NCI-H748 treated with DMSO at 0.1 percent for 48 hours (cell line): ENCODE measurements at places on chromosomes 3 and 15.
A peak's percentile ranks its signal among the peaks of the same experiment; 100 is the strongest.

GRCh38 chr3:53581671-53582070, 87.3 kb downstream of the CACNA1D start:
- no peak for DNase-seq

GRCh38 chr3:174023421-174023820, 625.9 kb downstream of the NLGN1 start:
- DNase-seq, result no peak

DNA sequence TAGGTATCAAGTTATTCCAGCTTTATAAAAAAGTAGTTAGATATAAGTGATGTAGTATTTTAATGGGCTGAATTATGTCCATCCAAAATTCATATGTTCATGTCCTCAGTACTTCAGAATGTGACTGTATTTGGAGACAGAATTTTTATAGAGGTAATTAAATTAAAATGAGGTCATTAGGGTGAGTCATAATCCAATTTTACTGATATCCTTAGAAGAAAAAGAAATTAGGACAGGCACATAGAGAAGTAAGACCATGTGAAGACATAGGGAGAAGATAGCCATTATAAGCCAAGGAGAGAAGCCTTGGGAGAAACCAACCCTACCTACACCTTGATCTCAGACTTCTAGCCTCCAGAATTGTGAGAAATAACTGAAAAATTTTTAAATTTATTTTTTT, 30.3 kb downstream of the RAP2B start:
- DNase-seq, result no peak

- no peak for DNase-seq
Measured at GRCh38 chr15:66758844-66759243, 56.8 kb downstream of the SMAD6 start.

- no peak for DNase-seq
Measured at GRCh38 chr15:52093539-52094510, 18.8 kb downstream of the BCL2L10 start.

DNA sequence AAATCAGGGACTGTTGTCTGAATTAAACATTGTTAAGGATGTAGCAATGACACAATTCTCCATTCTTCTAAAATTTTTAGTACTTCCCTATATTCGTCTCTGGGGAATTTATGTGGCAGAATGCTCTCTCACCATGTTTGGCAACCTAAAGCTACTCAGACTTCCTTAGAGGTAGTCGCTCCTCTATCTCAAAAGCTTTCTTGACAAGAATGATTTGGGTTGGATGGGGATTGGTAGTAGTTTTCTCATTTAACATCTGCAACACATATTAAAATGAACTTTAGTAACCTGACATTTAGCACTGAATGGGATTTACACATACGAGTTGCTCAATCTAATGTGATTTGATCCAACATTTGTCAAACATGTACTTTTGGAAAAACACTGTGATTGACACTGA, 233.3 kb downstream of the RBMS3 start:
- DNase-seq, result no peak

- no peak for DNase-seq
Measured at GRCh38 chr3:5250467-5251195, 63.1 kb downstream of the EDEM1 start.

DNA sequence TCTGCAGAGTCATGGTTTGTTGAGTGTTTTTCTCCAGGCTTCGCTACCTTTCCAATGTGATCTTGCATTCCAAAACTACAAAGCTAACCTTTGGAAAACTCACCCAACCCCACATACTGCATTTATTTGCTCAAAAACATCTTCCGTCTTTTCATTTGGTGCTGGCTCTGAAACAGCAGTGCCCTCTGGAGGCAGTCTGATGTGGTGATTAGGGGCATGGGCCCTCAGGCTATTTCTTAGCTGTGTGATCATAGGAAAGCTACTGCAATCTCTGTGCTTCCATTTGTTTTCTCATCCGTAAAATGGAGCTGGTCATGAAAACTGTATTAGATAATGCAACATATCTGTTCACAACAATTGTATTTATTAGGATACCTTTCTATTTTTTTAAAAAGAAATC, 47.0 kb downstream of the MTHFS start:
- no peak for DNase-seq

DNA sequence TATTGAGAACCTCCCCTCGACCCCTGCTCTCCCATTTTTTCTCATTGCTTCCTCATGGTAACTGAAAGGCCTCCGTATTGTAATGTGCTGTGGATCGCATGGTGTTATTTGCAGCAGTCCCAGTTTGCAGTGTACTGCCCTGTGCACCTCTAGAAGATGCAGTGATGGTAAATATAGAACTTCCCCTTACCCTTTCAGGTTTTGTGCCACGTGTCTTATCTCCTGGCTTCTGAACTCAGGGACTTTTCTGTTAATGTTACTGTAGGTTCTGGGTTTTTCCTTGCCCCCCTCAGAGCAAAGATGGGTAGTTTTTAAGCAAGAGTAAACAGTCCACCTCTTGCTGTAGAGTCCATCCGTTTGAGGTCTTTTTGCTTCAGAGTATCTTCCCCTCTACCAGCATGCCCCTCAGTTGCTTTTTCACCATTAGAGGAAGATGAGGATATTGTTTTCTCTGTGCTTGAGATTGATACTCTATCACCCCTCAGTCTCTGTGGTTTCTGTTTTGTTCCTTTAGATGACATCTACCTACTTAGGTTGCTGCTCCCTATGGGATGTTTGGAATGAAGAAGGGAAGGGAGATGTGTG, 22.4 kb downstream of the CHD2 start:
- DNase-seq, result no peak

- no peak for DNase-seq
Measured at GRCh38 chr3:67654844-67655177, 399 bp upstream of the SUCLG2 start.

DNA sequence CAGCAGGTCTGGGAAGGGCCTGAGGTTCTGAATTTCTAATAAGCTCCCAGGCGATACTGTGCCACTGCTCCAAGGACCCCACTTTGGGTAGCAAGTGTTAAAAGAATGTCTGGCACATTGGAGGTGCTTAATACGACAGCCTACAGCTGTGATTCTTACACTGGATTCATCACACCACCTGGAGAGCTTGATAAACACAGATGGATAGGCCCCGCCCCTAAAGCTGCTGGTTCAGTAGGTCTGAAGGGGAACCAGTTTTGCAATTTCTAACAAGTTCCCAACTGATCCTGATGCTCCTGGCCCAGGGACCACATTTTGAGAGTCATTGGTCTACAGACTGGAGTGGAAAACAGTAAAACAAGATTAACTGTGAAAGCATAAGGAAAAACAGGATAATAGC, 124.8 kb upstream of the ST8SIA2 start:
- DNase-seq, result no peak

GRCh38 chr3:143826296-143826695, 22.0 kb downstream of the SLC9A9 start:
- no peak for DNase-seq

GRCh38 chr3:70726096-70726938, 413.9 kb upstream of the MDFIC2 start:
- peak; percentile 12 for DNase-seq

DNA sequence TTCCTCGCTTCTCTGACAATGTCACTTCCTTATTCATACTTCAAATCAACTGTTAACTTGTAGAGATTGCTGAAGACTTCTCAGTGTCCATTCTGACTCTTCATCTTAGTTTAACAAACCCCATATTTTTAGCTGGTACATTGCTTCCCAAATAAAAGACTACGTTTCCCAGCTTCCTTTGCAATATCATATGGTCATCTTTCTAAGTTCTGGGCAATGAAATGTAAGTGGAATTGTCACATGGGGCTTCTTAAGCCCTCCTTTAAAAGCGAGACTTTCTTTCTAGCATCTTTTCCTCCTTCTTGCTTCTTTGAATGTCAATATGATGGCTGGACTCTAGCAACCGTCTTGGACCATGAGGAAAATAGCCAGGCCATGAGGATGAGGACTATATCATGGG, 239.0 kb downstream of the ZNF621 start:
- DNase-seq, result no peak

DNA sequence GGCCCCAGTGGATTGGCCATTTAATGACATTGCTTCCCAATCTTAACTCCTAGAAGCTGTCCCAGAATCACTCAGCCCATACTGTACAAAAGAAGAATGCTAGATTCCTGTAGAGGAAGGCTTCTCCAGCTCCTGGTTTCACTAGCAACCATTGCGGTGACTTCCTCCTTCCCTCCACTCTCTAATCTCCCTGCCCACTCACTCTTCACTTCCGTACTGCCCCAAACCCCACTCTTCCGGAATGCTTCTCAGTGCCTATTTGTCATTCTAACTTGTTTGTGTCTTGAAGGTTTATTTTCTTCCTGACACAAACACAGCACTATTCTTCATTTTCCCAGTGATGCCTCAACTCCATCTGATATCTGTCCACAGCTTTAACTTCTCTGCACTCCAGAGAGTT, 97.1 kb upstream of the SPATA16 start:
- no peak for DNase-seq

GRCh38 chr3:30232142-30232541, 374.3 kb upstream of the TGFBR2 start:
- no peak for DNase-seq

DNA sequence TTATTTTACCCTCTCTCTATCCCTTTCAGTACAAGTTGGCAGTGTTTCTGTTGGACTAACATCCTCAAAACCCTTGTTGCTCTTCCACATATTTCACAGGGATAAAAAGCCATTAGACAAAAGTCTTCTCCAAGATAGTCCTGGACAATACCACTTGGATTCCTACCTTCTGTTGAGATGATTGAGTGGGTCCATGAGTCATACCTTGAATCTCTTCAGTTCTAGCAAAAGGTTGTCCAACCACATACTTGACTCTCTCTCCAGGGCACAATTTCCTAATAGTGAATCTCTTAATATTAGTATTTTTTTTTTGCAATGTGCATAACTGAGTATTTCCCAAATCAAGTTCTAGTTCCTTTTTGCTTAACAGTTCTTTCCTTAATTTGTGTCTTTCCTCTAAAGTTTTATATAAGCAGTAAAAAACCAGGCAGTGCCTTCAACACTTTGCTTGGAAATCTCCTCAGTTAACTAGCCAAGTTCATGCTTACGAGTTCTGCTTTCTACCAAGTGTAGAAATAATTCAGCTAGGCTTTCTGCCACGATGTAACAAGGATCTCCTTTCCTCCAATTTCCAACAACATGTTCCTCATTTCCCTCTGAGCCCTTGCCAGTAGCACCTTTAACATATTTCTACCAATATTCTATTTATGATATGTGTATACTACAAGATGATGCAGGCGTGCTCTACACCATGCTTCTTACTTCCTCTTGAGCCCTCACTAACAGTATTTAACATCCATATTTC, 68.3 kb upstream of the NEO1 start:
- DNase-seq, result no peak

DNA sequence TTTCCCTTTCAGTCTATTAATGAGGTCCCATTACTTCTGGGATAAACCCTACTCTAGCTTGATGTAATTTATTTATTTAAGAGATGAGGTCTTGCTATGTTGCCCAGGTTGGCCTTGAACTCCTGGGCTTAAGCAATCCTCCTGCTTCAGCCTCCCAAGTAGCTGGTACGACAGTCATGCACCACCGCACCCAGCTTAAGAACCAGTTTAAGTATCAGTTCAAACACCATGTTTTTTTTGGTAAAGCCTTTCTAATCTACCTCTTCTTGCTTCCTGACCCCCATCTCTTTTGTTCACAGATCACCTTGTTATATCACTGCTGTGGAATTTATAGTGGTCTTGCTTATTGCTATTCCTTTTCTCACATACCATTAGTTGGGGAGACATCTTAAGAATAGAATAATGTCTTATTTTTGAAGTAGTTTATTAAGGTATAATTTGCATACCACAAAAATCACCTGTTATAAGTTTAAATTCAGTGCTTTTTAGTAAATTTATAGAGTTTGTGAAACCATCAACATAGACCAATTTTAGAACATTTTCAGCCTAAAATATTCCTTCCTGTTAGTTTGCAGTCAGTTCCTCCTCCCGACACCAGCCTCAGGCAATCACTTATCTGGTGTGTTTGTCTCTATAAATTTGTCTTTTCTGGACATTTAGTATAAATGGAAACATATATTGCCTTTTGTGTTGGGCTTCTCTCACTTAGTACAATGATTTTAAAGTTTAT, 257.9 kb downstream of the PDCD6IP start:
- no peak for DNase-seq

DNA sequence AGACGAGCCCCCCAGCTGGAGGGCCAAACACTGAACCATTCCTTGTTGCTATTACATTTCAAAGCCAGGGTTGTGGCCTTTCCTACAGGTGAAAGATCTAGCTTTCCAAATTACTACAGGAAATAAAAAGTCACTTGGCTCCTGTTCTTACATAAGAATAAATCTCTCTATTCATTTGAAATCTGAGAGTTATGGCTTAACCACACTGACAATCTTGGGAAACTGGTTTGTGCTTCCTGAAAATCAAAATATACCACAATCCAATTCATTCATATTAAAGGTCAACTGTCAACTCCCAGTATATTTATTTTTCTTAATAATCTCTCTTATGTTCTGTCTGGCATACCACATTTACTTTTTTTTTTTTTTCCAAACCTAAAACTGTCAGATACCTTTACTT, 103.7 kb upstream of the LMOD3 start:
- no peak for DNase-seq

DNA sequence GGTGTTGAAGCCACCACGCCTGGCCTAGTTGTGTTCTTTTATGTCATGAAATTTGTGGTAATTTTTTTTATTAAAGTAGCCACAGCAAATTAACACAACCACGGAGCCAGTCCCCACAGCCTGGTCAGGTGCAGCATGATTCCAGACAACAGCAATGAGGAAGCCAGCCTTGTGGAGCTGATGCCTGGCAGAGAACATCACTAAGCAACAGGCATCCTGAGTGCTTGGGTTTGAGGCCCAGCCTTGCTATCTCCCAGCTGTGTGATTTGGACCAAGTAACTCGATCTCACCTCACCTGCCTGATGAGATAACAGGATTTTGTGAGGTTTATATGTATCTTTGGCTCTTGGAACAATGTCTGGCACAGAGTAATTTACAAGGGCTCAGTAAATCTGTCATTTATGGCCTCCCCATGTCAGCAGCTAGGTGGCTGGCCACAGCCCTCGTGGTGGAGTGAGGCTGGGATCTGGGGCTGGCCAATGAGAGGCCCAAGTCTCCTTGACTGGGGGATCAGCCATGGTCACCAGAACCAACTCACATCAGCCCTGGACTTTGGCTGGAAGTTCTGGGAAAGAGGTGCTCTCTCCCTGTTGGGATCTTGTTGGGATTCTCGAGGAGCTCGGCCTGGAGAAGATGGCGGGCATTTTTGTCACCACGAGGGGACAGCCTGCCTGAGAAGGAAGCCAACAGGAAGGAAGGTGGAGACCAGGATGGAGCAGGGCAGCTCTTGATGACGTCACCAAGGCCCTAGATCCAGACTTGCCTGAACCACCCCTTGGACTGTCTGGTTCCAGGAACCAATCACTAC, 22.8 kb upstream of the FLNB start:
- no peak for DNase-seq

GRCh38 chr3:110654843-110655502, 416.6 kb upstream of the NECTIN3 start:
- DNase-seq, result no peak

GRCh38 chr3:76311941-76312340, 526.6 kb upstream of the ZNF717 start:
- no peak for DNase-seq

DNA sequence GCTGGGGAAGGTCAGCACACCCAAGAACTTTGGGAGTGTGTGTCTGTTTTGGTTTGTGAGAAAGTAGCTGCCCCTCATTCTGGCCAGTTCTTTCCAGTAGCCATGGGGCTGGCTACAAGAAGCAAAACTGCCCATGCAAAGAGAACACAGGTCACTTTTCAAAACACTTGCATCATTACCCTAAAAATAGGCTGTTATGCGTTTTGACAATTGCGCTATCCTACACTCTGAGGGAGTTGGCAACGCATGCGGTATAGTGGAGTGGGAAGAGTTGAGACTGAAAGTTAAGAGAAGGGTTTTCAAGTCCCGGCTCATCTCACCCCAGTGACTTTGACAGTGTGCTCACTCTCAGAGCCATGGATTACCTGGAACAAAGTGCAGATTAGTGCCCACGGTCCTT, 41.8 kb upstream of the MYZAP start:
- no peak for DNase-seq
